ENCODE measurements at places on chromosomes 4 and X. TPM values are rescaled to one million over a fixed set of nuclear protein-coding genes. Genes with fewer than 3 reads are reported as not detected.

Gene STARD8
- 0.06 TPM for total RNA-seq

- no peak for DNase-seq
Measured at GRCh38 chr4:84498935-84499623, at the start of gene NKX6-1. Gene NKX6-1, minus strand, starts transcription at chr4:84499292. Its CDS starts 1,064 bp downstream, at chr4:84498228.

DNA sequence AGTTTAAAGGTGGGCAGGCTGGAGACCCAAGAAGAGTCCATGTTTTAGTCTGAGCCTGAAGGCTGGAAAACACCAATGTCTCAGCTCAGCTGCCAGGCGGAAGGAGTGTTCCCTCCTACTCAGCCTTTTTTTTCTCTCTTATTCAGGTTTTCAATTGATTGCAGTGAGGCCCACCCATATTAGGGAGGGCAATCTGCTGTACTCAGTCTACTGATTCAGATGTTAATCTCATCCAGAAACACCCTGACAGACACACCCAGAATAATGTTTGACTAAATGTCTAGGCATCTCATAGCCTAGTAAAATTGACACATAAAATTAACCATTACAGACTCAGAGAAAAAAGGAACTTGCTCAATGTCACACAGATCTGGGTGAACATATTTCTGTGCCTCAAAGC, 347.1 kb downstream of the GBA3 start:
- no peak for DNase-seq

DNA sequence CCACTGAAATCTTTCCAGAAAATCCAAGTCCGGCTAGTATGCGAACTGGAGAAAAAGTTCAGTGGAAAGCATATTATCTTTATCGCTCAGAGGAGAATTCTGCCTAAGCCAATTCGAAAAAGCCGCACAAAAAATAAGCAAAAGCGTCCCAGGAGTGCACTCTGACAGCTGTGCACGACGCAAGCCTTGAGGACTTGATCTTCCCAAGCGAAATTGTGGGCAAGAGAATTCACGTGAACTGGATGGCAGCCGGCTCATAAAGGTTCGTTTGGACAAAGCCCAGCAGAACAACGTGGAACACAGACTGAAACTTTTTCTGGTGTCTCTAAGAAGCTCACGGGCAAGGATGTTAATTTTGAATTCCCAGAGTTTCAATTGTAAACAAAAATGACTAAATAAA, 34.4 kb downstream of the STX18 start:
- DNase-seq = no peak

DNA sequence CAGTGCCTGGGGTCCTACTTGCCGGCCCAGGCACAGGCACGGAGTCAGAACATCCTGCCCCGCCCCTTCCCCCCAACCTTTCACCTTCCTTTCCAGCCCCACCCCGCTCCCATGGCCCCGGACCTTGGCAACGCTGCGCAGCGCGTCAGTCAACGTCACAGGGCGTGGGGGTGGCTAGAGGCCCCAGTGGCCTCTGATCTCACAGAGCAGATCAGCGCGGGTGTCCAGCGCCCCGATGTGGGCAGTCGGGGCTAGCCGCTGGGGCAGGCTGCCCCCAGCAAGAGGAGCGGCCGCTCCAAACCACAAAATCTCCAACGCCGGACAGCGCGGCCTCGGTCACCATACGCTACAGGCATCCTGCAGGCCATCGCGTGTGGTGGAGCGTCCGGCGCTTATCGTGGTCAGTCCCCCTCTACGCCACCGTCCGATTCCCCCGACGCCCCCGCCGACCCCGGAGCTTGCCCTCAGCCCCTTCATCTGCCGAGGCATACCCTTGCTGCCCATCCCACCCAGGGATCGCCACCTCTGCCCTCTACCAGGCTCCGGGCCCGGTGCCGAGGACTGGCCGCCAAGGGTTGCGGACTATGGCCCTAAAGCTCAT, 69.6 kb upstream of the APOOL start:
- no peak for DNase-seq
